ENCODE measurements at places on chromosomes 4 and X.
A peak's percentile ranks its signal among the peaks of the same experiment; 100 is the strongest.

- DNase-seq: no peak
These were observed 315.5 kb upstream of the ADGRL3 start for GRCh38 chr4:60884587-60884986.

DNA sequence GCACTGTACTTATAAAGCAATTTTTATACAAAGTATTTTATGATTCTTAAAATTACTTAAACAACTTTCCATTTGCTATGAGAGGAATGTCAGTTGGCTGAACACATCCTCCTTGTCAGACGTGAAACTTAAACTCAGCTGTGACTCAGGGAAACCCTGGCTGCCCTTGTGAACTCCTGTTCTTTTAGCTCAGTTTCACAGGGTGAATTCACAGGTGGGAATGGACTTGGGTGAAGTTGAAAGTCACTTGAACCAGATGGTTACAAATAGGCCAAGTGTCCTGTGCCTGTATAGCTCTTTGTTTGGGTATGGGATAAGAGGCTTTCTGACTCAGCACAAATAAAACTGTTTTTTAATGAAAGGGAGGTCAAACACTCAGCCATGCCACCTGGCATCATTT lies 67.4 kb upstream of the FAM47B start:
- no peak for DNase-seq

DNA sequence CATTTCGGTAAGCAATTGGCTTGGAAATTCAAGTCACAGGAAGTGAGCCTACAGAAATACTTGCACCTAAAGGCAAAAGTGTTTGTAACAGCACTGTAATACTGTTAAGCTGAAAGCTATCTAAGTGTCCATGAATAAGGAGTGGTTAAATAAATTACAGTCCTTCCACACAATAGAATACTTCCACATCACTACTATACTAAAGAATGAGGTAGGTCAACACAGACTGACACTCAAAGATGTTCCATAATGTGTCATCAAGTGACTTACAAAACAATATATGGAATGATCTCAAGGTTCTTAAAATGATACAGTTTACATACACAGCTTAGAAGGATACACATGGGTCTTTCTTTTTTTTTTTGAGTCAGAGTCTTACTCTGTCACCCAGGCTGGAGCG lies 27.0 kb downstream of the SLC10A6 start:
- DNase-seq: no peak

DNA sequence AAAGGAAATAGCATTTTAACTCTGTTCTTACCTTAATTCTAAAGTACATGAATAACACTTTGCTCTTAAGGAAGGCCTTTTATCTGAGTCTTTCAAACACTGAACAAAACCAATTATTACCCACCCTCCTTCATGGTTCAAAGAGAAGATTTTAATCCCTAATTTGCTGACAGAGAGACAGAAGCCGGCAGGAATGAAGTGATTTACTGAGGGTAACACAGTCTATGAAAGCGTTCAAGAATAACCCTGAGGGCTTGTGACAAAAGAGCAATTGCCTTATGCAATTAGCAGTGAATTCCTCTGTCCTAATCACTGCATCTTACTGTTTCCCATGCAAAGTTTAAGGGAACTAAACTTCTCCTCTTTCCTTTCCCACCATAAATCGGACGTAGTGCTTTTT lies 144.1 kb downstream of the PACRGL start:
- no peak for DNase-seq

DNA sequence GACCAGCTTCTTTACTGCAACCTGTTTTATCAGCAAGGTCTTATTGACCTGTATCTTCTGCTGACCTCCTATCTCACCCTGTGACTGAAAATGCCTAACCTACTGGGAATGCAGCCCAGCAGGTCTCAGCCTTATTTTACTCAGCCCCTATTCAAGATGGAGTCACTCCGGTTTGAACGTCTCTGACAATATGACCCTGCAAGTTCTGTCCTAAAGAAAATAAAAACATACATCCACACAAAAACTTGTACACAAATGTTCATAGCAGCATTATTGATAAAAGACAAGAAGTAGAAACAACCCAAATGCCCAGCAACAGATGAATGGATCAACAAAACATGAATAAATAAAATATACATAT lies 59.5 kb upstream of the FAM9C start:
- DNase-seq: no peak

- no peak for DNase-seq
These were observed 46.5 kb downstream of the RFC1 start for GRCh38 chr4:39319676-39320075.

DNA sequence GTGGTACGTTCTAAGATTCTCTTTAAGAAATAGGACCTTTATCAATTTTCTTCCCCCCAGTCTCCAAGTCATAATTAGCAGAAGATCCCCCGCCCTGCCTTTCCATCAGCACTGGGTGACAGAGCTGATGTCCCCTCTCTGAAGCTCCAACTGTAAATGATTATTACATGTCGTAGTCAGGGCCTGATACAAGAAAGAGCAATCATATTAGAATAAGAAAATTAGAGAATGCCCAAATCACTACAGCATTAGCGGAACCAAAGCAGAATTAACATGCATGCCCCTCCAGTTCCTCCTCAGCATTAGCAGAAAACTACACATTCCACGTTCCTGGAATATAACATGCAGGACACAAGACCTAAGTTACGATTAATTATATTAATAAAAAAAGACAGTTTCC lies 717 bp downstream of the GPM6B start:
- no peak for DNase-seq

DNA sequence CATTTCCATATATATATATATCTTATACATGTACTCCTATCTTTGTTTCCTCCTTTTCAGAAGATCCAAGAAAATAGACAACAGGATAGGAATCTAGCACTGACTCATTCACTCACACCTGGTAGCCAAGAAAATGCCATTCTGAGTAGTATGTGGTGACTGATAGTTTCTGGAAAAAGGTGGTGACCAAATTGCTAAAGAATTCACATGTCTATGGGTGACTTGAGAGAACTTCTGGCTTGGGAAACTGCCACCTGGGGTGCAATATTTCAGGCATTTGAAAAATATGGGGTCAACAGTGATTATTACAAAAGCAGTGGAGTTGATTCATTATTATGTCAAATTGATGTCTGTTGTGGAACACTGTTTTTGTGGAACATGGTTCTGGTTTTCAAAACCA lies 605.1 kb downstream of the PCDH18 start:
- no peak for DNase-seq

DNA sequence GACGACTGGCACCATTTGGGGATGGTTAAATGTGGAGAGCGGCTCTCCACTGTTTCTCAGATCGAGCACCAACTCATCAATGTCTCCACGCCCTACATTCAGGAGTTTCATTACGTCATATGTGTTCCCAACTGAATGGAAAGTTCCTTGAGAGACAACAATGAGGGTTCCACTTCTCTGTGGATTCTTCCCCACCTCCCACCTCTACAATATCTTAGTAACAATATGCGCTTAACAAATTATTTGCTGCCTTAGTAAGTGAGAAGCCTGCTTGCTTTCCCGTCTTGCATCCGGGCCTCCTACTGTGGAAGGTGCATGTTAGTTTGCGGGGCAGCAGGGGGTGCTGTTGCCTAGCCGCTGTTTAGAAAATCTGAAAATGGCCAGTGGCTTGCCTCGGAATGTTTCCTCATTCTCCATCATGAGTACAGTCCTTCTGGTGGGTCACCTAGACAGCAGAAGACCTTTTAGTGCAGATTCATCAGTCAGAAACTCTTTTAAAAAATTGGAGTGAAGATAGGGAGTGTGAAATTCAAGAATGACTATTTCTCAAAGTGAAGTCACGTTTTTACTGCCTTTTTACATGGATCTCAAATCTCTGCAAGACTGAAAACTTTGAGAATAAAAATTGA lies 55.7 kb downstream of the PHOX2B start:
- no peak for DNase-seq

DNA sequence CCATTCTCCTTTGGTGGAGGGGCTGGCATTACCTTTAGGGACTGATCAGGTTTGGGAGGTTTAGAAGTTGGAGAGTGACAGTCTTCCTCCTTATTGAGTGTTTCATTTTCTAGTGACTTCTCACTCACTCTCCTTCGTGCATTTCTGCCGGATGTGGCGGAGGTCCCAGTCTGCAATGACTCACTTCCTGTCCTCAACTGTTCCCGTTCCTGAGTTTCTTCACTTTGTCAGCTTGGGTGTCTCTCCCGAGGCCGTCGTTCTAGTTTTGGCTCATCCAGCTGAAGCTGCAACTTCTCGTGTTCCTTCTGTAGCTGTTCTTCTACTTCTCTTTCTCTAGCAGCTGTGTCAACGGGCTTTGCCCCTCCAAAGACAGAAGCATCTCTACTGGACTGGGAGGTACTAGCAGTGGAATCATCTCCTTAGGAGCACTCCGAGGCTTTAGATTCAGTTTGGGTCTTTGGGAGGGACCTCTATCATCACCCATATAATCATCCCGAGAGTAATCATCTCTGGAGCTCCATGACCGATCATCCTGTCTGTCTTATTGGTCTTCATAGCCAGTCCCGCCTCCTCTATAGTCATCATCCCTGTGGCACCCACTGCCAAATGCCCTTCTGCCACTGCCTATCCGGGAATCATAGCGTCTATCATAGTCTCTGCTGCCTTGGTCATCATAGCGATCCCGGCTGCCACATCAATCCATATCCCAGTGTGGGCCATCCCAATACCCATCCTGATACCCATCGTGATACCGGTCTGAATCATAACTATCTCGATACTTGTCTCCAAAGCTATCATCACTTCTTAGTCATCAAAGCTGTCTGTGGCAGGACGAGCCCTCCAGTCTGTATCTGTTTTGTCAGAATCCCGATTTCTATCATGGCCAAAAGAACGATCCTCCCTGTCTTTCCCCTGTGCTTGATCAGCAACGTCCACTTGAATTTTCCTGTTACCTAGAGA lies 35.3 kb upstream of the VSIG4 start:
- peak; percentile 65 for DNase-seq

DNA sequence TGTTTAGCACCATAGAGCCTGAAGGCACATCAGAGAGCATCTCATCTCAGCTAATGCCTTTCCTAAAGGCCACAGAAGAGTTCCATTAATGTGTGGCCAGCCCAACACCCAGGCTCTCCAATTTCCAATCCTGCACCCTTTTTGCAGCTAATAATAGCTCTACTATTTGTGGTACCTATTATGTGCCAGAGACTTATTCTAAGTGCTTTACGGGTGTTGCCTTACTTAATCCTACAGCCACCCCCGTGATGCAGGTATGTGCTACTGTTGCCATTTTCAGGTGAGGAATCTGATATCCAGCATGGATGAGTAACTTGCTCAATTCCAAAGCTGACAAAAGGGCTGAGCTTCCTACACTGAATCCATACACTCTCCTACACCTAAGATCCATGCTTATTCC lies 217.6 kb upstream of the GALNT7 start:
- DNase-seq: no peak

- no peak for DNase-seq
These were observed 692.0 kb upstream of the FAM241A start for GRCh38 chr4:111453216-111453615.

GRCh38 chrX:13177921-13178566 lies 133.6 kb upstream of the FAM9C start:
- DNase-seq: no peak

DNA sequence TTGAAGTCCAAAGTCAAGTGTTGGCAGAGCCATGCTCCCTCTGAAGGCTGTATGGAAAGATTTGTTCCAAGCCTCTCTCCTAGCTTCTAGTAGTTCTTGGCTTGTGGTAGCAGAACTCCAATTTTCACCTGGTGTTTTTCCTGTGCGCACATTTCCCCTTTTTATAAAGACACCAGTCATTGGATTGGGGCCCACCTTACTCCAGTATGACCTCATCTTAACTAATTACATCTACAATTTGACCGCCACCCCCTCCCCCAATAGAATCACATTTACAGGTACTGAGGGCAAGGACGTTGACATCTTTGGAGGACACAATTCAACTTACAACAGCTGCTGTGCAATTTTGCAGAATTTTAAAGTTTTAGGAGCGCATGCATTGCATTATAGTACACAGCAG lies 16.8 kb downstream of the RAB39B start:
- no peak for DNase-seq

- no peak for DNase-seq
These were observed 167.9 kb downstream of the AREG start for GRCh38 chr4:74612837-74613236.

DNA sequence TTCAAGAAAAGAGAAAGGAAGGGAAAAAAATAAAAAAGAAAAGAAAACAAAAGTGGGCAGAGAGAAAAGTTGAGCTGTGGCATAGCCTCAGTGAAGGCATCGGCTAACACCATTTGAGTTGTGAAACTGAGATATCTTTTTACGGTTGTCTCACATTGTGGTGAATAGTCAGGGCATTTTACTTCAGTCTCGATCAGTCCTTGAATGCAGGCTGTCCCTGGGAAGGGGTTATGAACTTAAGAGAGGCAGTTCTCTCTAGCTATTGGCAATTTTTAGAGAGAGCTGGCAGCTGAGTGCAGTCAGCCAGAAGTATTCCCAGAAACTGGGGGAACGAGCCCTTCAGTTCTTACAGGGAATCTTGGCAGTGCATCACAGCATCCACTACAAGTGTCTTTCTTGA lies 93.5 kb upstream of the SLC6A14 start:
- no peak for DNase-seq

DNA sequence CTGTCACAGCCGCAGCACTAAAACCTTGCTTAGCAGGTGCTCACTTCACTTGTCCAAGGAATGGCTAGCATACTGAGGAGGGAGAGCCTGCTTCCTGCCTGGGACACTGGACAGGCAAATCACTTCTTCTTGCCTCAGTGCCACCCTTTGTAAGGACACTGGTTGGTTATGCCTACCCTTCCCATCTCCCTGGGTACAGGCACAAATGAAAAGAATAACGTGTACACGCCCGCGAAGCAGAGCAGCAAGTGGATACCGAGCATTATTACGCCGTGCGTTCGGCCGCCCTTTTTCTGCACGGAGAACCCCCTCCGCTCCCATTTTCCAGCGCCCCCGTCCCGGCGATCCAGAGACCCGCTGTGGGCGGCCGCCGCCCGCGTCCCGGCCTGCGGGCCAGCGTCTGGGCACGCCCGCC lies 338 bp upstream of the KLHL2 start:
- no peak for DNase-seq

DNA sequence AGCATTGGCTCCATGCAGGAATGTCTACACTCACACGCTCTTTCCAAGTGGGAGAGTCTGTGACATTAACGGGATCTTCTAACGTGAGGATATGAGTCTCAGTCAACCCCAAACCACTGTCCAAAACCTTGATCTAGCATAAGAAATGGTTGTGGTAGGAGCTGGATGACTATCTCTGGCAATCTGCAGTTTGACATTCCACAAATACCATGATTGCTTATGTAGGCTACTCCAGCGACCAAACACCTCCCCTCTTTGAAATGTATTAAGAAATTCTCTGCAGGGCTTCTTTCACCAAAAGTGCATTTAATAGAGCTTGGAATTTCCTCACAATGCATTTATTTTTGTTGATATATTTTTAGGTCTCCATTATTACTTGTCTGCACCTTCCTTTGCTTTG lies 14.1 kb upstream of the STX18 start:
- DNase-seq: no peak
